GM04504 (cell line): ENCODE measurements at places on chromosomes 2 and 18.

DNA sequence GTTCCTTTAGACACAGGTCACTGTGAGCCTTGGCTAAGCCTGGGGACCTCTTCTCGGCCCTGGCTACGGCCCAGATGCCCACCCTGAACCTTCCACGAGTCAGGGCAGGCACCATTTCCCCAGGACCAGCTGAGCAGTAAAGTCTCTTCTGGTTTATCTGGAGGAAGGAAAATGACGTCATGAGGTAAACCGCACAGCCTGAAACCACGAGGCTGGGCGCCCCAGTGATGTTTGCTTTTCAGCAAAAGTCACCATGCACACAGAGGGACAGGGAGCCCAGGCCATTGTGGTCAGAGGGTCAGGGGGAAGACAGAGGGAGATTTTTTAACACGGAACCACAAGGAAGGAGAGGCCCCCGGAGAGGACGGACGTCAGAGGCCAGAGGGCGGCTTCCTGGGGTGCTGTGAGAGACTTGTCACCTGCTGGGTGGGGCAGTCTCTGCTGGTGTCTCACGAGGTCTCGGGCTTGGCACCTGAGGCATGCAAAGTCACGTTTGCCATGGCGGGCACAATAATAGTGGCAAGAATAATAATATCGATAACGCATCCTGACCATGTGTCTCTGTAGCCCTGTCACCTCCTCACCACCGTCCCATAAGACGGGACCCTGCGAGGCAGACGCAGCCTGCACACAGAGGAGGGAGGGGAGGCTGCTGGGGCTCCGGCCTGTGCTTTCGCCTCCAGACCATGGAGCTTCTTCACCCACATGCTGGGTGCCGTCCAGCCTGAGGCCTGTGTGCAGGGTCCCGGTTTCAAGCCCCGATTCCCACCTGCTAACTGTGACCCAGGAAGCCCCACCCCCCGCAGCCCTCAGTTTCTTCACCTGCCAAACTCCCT lies 33.2 kb upstream of the FOSL2 start:
- no peak for DNase-seq

DNA sequence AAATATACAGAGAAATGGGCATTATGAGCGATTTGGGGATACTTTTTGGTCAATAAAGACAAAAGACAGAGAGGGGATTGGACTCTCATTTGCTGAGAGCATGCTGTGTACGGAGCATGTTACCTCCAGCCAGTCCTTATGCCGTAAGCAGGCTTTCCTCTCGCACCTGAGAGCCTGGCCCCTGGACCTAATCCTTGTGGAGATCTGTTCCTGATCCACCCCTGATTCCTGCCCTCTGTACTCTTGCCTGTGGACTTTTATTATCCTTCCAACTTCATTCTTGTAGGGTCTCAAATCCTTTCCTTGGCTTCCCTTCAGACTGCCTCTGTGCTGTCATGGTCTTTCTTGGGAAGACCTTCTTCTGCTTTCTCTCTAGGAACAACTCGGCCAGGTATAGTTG lies 803.1 kb upstream of the RAB6C start:
- DNase-seq, result no peak

DNA sequence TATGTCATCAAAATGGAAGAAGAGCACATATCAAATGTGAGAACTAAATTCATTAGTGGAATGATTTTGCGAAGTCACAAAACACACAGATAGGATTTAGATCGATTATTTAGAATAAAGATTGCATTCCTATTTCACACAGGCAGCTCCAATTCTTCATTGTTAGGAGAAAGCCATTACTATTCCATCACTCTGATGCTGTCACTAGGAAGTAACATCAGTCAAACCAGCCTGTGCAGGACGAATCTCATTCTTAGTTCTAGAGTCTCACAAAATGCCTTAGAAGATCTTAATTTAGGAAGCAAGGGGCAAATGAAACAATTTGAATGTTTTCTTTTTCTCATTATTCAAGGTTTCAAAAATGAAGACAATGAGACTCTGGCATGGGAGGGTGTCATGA lies 44.0 kb upstream of the SPP2 start:
- DNase-seq, result no peak

GRCh38 chr2:150154308-150154797 lies 333.1 kb downstream of the RND3 start:
- no peak for DNase-seq

DNA sequence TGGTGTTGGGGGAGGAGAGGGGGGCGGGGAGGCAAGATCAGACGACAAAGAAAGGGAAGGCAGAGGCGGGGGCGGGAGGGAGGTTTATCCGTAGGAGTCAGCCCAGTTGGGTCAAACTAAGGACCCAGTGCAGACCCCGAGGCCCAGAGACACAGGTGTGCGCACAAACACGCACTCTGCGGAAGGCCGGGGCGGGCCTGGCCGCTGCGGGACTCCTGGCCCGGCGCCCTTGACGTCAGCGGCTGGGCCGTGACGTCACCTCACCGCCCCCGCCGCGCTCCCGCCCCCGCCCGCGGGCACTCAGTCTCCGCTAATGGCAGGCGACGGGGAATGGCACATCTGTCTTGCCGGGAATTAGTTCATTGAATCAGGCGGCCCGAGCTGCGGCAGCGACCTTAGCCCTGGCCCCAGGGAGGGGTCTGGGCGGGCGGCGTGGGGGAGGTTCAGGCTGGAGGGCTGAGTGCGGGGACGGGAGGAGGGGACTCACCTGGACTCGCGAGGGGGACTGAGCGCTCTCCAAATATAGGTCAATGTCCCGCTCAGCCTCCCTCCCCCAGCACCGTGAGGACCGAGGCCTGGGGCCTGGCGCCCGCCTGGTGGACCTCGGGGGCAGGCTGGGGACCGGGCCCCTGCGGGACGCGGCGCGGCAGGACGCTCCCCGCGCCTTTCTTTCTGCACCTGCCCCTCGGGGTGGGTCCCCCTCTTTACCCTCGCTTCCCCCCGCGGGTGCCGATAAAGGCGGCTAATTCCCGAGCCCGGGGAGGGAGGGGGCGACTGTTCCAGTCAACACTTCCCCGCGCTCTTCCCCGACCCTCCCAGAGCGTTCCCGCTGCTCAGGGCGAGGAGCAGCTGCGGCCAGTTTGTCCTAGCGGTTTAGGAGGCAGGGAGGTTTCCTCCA lies 15.5 kb upstream of the ECEL1 start:
- no peak for DNase-seq

DNA sequence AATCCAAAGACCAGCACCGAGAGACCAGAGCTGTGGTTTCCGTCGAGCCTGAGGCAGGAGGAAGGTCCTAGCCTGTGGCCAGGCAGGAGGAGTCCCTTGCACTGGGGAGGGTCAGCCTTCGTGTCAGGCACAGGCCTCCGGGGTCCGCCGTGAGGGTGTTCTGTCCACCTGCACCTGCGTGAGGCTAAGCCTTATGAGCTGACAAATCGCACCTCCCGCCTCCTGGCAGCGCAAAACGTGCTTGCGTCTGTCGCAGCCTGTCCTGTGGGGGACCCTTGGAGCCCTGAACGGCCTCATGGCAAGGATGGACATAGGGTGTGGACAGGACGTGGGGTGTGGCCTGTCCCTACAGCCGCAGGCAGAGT lies 73.3 kb downstream of the KCNG2 start:
- no peak for DNase-seq

DNA sequence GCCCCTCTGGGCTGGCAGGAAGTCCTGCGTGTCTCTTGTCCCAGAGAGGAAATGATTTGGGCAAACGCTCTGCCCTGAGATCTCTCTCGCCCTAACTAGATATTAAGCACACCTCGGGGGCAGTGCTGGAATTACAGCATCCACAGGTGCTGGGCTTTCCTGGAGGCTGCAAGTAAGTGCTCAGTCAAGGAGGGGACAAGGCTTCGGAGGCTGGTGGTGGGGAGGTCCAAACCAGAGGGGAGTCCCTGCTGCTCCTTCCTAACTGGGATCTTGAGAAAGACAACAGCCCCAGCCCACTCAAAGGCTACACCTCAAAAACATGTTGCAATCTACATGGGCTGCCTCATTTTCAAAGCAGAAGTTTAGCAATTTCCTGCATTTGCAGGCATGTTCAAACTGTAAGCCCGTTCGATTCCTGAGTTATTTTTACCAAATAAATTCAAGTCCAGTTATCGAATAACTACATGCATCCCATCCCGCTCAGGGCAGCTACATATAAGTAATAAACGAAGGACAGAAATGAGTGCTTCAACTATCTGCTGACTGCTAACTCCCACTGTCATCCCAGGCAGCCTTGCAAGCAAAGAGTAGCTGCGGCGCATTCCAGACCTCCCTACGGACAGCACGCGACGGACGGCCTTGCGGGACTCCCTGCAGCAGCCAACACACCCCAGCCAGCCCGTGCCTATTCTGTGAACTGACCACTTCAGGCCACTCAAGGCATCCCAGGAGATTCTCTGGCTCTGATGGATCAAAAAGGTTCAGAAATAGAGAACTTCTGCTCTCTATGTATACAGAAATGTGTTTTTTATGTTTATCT lies 27.5 kb downstream of the ZNF516 start:
- no peak for DNase-seq

DNA sequence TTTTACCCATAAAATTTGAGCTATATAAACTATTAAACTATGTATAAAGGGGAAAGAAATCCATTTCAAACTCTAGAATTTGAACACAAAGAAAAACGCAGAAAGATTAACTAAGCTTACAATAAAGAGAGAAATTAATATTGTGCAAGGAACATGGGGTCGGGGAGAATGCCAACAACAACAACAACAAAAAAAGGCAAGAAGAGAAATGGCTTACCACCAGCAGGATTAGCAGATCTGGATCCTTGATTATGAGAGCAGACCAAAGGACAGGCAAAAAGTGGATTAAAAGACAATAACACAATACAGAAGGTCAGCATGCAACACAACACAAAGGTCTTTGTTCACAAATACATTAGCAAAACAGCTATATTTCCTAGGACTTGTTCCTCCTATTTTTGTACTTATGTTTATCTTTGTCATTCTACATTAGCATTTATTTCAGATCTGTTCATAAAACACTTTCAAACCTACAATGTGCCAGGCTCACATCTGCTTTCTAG lies 103.4 kb upstream of the RNU4ATAC start:
- no peak for DNase-seq

- DNase-seq, result no peak
Observed at GRCh38 chr18:79375441-79376154, 20.1 kb upstream of the NFATC1 start.

- no peak for DNase-seq
Observed at GRCh38 chr2:95353613-95354468, 48.7 kb upstream of the FAHD2A start.

DNA sequence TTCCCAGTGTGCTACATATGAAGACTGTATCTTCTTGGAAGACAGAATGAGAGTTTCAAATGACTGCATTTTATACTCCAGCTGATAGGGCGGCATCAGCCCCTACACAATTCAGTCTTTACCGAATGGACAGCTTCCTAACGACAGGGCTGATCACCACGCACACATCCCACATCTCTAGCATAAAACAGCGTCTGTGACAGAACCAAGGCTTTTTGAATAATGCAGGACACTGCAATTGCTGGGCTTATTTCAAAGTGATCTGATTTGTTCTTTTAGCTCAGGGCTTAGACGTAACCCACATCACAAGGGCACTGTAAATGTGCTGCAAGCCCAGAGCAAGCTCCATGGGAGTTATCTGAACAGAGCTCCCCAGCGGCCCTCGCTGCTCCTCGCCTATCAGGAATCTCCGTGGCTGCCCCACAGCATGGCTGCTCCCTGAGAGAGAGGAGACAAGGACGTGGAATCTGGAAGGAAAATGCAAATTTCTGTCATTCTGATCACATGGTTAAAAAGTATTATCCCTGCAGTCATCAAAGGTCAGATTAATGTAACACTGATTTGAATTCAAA lies 158.5 kb upstream of the ALKAL2 start:
- no peak for DNase-seq

DNA sequence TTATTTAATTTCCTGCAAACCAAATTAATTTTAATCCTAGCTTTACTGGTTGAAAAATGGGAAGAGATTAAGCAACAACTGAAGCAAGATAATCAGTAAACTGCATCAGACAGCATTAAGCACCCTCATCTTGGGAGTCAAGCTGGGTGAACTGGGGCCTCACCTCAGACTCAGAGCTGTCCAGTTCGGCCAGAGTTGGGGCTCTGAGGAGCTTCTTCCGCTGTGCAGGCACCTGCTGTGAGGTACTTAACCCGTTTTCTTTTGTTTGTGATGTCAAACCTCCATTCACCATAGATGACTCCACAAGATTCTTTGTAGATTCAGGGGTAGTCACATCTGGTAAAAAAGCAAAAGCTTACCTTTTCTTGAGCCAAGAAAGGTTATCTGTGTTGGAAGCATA lies 71.8 kb downstream of the PRELID3A start:
- no peak for DNase-seq

DNA sequence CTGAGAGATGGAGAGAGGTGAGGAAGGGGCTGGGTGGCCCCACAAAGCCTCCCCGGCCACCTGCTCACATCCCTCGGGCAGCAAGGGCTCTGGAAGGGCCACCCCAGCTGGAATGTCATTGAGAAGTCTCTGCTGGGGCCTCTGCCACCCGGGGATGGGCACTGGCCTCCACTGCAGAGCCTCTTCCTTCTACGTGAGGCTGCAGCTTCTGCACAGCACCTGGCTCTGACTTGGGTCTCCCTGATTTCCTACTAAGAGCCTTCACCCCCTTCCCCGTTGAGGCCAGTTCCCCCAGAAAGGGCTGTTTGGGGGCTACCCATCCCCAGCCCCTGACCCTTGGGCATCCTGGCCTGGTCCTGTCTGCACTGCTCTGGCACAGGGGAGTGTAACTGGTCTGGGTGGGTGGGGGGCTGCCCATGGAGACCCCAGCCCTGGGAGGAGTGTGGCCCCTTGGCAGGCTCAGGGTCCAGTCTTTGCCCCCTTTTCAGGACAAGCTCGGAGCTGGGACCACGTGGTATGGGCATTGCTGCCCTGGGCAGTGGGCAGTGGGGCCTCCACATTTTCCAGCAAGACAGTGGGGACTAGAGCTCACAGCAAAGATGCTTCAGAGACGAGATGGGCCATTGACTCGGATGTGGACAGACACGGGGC lies 5.6 kb downstream of the PDCD1 start:
- DNase-seq, result no peak

- no peak for DNase-seq
Observed at GRCh38 chr2:127968610-127969339, 59.1 kb downstream of the SAP130 start.

DNA sequence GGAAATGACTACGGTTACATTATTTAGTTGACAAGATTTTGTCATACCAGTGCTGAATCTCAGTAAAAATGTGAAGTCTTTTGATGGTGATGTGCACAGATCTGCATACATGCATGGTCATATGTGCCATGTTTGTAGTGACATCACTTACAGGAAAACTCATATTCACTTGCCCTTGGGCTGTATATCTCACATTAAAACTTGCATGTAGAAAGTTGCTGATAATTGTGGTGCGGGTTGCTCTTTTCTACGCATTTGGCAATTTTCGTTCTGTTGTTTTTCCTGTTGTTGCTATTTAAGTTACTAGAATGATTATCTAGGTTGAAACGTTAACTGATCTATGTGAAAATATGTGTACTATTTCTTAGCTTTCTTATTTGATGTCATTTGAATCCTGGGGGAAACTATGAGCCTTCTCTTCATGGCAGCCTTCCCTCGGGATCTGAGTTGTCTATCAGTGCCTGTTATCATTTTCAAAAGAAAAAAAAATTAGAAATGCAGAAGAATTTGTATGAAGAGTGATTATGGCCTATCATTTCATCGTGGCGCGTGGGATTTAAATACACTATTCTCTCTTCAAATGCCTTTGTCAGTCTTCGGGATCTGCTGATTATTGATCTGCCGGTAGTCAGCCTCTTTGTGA lies 296.6 kb downstream of the TMX3 start:
- no peak for DNase-seq

GRCh38 chr2:20935168-20935775 lies 108.6 kb downstream of the APOB start:
- DNase-seq, result no peak

GRCh38 chr2:11044201-11044600 lies 111.1 kb upstream of the SLC66A3 start:
- DNase-seq, result no peak
